Dermis blood vessel endothelial cell (primary cell): ENCODE measurements at places on chromosomes 3 and 15.
A peak's percentile ranks its signal among the peaks of the same experiment; 100 is the strongest.

- peak; percentile 54 for DNase-seq
Measured at GRCh38 chr15:35746121-35746520, 200.2 kb upstream of the DPH6 start.

- DNase-seq, result no peak
Measured at GRCh38 chr3:80994767-80995166, 766.7 kb downstream of the GBE1 start.

DNA sequence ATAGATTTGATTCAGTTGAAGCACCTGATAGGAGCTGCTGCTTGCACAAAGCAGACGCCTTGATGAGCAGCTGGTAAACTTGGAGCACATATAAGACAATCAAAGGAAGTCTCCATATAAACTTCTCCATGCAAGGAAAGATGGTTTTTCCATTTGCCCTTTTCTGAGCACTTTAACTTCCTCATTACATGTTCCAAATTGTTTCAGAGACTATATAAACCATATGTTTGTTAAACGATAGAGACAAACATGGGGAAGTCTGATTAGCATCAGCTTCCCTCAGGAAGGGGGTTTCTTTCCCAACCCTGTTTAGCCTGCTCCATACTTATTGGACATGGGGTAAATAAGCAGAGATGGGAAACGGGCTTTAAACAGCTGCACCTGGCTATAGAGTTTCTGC is 88.0 kb downstream of the DHX36 start:
- DNase-seq, result peak; percentile 54

DNA sequence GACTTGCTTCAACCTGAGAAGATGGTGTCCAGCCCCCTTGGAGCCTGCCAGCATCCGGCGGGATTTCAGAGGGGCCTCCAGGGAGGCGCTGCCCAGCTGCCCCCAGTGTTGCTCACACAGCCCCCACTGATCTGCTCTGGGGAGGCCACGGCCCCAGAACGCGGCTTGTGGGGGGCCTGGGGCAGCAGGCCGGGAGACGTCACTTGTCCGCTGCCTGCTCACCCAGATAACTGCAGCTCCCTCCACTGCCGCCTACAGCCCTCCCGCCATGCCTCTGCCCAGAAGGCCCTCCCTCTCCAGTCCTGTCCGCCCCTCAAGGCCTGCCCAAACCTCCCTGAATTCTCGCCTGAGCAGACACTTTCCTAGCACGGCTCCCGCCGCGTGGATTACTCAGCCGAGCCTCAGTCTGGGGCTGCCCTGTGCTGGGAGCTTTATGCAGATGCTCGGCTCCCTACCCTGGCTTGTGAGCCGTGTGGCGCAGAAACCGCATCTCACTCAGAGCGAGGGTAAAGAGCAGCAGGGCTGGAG is 17.2 kb upstream of the ADIPOQ start:
- DNase-seq, result peak; percentile 13

DNA sequence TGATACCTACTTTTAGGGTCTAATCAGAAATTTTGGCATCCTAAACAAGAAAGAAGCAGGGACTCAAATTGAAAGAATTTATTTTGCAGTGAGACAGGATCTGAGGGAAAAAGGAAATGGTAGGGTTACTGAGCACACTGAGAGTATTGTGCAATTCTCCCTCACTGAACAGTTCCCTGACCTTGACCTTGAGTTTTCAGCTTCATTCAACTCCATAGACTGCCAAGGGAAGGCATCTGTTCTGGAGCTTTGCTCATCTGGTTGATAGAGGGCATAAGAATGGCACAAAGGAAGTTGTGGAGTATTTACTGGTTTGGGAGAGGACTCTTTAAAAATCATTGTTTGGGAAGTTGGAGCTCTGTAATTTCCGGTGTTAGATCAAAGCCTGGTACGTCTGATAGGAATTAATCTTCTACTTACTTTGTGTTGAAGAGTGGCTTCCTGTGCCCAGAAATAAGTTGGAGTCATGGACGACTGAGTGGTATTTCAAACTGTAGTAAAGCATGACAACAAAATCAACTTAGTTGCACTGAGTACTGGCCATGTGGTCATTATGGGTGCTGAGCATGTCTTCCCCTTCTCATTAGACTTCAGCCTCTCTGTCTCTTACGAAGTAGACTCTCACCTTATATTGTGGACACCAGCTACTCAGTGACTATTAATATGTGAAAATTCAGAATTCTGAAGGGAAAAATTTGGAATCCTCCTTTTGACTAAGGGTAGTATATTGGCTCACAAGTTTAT is 40.8 kb downstream of the CLDN1 start:
- peak; percentile 45 for DNase-seq

DNA sequence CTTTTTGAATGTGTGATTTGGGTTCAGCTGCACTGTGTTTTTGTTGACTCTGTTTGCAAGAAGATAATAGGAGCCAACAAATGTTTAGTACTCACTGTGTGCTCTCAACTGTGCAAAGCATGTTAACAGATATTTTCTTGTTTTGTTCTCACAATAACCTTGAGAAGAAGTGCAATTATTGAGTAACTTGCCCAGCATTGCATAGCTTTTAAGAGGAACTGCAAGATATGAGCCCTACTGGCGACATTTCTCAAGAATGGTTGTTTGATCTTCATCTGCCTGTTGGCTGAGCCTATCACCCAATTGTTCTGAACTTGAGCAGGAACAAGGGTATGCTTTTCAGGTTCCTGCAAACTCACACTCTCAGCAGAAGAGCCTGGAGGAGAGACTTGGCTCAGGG is 43.4 kb upstream of the AGBL1 start:
- DNase-seq, result no peak

- peak; percentile 59 for DNase-seq
Measured at GRCh38 chr3:132006605-132007204, 28.1 kb downstream of the CPNE4 start.
